ENCODE measurements at places on chromosomes 3 and 15.

GRCh38 chr3:37853691-37854413, 7.8 kb upstream of the CTDSPL start:
- DNase-seq = no peak

DNA sequence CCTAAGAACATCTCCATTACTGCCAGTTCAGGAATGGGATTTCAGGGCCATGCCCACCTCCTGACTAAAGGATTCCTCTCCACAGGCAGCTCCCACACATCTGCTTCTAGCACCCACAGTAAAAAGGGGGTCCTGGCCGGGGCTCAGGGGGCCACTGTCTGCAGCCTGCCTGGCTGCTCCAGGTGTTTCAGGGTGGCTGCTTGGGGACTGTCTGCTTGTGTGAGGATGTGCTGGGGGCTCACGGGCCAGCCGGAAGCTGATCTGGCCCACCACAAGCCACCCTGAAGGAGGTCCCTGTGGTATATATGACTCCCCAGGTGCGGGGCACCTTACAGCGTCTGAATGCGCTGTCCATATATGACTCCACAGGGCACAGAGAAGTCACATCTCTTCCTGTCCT, 135.4 kb downstream of the NSMCE3 start:
- DNase-seq = no peak

DNA sequence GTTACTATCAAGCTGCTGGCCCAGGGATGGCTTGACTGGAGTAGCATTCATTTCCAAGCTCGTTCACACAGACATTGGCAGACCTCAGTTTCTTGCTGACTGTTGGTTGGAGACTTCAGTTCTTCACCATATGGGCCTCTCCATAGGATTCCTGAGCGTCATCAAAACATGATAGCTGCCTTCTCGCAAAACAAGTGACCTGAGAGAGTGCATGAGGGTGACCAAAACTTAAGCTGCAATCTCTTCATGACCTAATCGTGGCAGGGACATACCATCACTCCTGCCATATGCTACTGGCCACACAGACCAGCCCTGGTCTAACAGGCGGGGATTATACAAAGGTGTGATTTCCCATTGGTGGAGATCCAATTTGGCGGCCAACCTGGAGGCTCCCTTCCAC, 46.0 kb upstream of the C3orf22 start:
- DNase-seq = no peak

DNA sequence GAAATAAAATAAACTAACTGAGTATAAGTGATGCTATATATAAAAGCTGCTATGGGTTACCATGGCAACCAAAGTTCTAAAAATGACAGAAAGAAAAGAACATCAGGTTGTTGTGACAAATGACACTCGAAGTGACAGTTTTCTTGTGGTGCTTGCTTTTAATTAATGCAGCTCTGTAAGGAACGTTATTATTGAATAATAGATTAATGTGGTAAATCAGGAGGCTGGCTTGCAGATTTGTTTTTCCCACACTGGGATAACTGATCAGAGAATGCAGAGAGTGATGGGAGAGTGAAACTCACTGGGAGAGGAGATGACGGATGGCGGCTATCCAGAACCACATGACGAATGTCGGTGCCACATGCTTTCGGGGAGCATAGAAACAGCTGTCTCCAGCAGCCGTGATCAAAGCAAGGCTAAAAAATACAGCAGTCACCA, 207.0 kb upstream of the ATP10A start:
- no peak for DNase-seq

Data from stimulated activated CD8-positive, alpha-beta memory T cell treated with anti-CD3 and anti-CD28 coated beads, Interleukin-15, amount 100 ng/mL, for 4 hours (primary cell).